Hematopoietic multipotent progenitor cell treated with erythropoietin and hydrocortisone succinate and interleukin-3 and kit ligand, for 4 days (in vitro differentiated cells): ENCODE measurements at places on chromosomes 2 and 18.
A peak's percentile ranks its signal among the peaks of the same experiment; 100 is the strongest.

GRCh38 chr2:46632349-46632748, 153.0 kb downstream of the TMEM247 start:
- peak; percentile 72 for DNase-seq

DNA sequence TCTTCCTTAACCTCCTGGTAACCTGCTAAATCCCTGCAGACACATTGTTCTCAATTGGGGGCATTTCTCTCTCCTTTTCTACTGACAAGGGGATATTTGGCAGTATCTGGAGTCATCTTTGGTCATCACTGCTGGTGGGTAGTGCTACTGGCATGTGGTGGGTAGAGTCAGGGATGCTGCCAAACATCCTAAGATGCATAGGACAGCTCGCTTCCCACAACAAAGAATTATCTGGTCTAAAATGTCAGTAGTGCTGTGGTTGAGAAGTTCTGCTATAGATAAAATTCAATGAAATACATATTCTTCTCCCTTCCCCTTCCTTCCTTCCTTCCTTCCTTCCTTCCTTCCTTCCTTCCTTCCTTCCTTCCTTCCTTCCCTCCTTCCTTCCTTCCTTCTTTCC, 18.7 kb upstream of the LHCGR start:
- DNase-seq, result no peak

DNA sequence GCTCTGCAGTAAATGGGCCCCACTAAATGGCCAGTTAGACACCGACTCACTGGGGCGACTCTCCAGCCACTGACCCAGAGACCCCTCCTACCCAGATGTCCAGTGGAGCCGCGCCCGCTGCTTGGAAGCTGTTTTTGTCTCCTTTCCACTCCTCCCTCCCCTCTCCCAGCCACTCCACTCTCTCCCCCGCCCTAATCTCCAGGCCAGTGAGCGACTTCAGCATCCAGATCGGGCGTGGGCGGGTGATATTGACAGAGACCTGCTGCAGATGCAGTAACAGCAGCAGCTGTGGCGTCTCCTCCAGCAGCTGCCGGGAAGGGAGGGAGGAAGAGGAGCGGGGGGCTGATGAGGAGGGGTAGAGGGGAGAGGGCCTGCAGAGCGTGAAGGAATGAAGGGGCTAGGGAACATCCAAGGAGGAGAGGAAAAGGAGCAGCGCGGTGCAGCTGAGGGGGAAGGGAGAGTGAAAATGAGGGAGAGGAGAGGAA, at the start of gene SCN7A:
TSS of gene SCN7A (minus strand) at position 110 of the 485 bp plus-strand sequence. CDS start 16,553 bp downstream, outside the sequence.
- peak; percentile 39 for DNase-seq

DNA sequence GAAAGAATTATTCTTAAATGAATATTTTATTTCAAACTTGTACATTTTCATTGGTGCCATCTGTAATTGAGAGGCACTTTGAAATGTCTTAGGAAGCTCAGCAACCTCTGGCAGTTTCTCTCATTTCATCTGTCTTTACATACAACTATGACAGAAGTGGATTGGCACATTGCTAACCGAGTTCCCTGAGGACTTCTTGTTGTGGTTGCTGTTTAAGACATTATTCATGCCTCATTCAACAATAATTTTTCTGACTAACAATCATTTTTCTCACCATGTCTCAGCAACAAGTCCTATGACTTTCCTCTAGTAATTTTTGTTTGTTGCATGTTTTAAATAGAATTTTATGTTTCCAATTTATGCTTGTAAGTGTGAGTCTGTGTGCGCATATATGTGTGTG, 284.0 kb upstream of the CWC22 start:
- no peak for DNase-seq

DNA sequence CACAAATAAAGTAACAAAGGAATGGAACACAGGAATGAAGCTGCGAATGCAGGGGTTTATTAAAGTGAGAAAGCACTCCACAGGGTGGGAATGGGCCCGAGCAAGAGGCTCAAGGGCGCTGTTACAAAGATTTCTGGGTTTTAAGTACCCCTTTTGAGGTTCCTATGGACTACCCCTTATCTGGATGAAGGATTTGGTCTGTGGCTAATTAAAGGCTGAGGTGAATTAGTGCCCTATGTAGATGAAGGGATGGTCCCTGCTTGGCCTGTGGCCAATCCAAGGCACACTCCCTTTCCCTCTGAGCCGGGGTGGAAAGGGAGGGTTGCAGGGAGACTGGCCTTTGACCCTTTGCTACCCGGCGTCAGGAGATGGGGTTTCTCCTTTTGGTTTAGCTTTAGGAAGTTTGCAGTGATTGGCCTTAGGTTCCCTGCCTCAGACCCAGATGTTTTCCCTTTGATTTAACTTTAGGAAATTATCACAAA, 47.5 kb upstream of the CNGA3 start:
- no peak for DNase-seq

DNA sequence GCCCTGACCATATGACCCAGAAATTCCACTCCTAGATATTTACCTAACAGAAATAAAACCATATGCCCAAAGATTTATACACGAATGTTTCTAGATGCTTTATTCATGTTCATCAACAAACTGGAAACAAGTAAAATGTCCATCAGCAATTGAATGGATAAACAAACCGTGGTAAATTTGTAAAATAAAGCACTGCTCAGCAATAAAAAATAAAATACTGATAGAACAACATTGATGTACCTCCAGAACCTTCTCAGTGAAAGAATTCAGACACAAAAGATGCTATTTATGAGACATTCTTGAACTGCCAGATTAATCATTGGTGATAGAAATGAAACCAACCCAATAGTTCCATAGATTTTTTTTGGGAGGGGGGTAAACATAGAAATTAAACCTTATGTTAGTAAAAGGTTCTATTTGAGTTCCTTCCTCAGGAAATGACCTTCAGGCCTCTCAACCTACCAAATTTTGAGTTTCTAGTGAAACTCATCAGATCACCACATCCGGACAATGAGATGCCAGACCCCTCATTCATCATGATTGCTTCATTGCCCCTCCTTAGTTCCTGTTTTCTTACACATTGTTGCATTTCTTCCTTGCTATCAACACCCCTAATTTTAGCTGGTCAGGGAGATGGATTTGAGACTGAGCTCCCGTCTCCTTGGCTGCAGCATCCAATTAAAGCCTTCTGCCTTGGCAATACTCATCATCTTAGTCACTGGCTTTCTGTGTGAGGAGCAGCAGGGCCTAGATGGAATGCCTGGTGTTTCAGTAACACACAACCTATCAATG, 203.5 kb downstream of the LPIN1 start:
- DNase-seq, result peak; percentile 74

GRCh38 chr2:156331572-156332283, 793 bp downstream of the NR4A2 start:
- peak; percentile 83 for DNase-seq

GRCh38 chr2:62391696-62392095, 114.3 kb downstream of the TMEM17 start:
- no peak for DNase-seq

- no peak for DNase-seq
Observed at GRCh38 chr2:205022841-205023240, 477.6 kb downstream of the PARD3B start.

DNA sequence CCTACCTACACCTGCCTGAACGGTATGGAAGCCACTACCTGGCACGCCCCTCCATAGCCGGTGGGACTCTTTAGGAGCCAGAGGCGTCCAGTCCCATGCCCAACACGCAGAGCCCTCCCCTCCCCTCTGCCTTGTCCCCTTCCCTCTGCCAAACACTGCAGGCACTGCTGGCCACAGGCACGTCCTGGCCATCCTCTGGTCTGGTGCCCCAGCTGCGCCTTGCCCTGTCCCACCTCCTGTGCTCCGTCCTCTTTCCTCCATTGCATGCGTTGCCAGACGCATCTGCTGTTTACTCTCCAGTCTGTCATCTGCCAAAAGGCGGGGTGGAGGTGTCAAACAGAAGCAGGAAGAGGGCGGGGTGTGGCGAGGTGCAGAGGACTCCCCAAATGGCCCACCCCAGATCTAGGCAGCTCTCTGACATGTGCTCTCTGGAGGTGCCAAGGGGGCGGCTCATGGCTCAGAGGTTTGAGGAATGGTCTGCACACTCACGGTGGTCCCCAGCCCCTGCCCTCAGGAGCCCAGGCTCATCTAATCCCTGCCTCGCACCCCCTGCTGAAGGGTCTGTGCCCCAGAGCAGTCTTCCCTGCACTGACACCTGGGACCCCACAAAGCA, 45.1 kb downstream of the HS6ST1 start:
- no peak for DNase-seq

- DNase-seq, result no peak
Observed at GRCh38 chr18:48623468-48624235, 84.8 kb downstream of the CTIF start.

DNA sequence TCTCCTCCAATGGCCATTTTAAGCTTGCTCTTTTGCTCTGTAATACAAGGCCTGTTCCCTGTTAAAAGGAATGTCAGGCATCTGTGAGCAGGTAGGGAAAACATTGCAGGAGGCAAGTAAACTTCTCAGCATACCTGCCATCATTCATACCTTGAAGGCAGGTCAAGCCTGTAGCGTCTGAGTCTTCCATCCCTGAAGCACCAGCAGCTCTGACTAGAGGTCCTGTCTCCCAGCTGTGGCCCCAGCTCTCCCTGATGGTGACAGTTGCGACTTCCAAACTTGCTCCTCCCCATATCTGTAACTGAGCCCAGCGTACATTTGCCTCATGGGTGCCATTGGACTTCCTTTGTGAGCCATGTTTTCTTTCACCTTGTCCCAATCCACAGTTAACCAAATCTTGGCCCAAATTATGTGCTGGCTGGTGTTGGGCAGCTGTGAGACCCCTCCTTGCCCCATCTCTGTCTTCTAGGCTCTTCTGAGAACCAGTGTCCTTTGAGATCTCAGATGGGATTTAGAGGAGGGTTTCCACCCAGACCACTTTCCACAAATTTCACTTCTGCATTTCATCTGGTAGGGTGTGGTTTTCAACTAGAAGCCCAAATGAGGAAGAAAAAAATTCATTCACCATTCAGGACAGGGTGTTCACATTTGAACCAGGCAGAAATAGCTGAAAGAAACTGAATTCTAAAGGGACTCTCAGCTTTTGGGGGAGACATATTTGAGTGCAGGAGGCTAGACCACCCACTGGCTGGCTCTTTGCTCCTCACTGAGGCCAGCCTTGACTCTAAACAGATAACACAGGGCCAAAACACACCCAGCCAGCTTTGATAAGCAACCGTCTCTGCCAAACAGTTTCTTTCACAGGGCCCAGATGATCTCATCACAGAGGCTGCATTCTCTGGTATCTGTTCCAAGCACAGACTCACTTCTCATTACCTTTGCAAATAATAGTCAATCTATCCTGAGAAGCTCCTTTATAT, 66.4 kb upstream of the MSH2 start:
- peak; percentile 94 for DNase-seq

- peak; percentile 74 for DNase-seq
Observed at GRCh38 chr2:69918401-69918800, 3.5 kb downstream of the MXD1 start.
